ENCODE measurements at places on chromosomes 5 and 9.

DNA sequence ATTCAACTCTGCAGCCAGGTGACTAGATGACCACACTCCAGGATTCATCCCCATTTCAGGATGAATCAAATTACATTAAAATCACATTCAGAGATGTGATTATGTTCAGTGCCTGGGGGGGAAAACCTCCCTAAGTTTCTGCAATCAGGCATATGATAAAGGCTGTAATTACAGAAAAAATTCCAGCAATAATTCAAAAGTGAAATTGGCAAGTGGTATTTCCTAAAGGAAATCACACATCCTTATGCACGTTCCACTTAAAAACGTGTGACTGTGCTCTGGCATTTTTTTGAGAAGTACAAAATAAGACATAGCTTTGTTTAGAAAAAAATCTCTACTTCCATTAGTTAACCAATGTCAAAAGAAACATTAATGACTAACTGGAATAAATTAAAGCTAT, 5.3 kb downstream of the SLC24A2 start:
- no peak for DNase-seq

DNA sequence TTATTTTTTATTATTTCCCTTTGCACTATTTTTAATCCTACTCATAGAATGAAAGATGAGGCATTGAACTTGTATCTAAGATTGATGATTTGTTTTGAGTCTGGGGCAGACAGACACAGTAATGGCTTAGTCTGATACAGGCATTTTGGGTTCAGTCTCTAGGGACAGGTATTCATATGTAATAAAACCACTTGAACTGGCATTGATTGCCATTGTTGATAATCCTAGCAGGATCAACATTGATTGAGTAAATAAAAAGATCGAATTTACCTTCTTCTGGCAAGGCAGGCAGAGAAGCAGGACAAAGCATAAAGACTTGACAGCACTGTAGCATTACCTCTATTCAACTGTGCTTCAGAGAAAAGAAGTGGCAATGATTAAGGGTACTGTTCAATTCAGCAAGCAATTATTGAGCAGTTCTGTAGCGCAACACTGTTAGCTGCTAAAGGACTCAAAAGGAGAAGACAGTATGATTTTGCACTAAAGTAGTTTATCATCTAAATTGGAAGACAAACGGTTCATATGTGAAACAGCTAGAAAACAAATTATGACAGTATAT, 144.4 kb downstream of the COMMD10 start:
- DNase-seq = no peak

DNA sequence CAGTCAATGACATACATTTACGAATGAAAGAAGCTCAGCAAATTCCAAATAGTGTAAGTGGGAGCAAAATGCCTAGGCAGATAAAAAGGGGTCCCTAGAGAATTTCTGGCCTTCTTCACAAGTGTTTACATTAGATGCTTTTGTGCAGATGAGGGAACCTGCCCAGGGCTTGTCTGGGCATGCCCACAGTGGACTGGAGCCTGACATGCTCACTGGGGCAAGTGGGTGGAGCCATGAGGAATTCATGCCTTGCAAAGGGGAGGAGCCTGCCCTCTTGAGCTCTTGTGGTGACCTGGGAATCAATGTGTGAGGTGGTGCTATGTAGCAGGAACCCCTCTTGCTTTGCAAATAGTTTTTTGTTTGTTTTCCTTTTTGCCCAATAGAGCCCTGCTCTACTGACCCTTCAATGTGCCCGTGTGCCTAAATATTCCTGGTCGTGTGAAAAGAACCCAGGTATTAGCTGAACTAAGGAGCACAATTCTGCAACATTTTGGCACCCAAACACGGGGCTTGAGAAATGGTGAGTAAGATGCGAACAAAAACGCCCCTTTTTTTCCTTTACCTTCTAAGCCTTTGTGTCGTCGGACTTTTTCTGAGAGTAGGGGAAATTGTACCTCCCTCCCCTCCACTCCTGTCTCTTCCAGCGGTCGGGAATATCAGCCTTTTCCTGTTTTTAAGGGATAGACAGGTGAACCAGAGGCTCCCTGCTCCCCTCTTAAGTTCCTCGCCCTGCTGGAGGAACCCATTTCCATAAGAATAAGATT, 433.8 kb upstream of the CDH9 start:
- no peak for DNase-seq

GRCh38 chr5:124193371-124193789, 553.1 kb downstream of the ZNF608 start:
- no peak for DNase-seq

DNA sequence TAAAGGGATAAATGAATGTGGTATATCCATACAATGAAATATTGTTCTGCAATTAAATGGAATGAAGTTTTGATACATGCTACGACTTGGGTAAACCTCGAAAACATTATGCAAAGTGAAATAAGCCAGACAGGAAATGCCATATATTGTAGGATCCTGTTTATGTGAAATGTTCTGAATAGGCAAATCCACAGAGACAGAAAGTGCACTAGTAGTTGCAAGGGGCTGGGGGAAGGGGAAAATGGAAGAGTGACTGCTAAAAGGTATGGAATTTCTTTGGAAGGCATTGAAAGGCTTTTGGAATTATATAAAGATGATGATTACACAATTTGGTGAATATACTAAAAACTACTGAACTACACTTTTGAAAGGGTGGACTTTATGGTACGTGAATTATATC, 97.0 kb downstream of the FOXD1 start:
- no peak for DNase-seq

DNA sequence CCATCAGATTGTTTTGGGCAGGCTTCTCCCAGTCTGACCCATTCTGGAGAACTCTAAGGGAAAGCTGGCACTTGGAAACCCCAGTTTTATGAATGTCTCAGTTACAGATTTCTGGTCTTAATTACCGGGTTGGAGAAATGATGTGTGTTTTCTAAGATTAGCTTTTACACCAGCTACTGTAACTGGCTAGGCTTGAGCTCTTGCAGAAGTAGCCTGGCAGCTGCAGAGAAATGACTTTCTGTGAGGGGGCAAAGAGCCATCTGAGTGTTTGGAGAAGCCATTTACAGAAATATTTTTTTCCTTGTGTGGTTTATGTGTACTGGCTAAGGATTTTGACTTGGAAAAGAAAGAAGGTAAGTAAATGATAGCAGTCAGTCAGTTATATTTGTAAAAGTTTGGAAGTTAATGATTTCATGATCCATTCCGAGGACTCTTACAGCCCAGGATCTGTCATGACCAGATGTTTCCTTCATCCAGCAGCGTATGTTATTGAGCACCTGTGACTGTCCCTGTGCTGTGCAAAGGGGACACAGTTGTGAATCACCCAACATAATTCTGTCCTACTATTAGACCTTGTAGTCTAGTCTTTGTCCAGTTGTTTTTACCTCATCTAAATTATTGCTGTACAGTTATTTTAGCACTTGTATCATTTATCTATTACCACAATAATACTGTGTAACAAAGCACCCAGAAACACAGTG, 53.7 kb upstream of the GDNF start:
- DNase-seq = no peak

DNA sequence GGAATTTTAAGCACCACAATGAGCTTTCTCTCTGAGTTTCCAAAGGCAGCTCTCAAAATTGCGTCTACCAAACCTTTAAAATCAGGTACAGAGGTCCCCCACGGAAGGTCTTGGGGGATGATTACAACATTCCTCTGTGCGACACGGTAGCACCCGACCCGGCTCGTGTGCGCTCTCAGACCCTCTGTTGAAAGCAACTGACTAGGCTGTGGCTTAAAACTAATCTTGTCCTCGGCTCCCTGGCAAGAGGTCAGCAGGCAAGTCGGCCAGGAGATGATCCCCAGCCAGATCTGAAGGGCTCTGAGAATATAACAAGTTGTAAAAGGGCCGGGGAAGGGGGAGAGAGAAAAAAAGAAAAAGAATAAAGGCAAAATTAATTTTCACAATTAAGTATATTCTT, 92.6 kb upstream of the LMX1B start:
- no peak for DNase-seq

GRCh38 chr5:168914491-168914890, 335.3 kb upstream of the PANK3 start:
- no peak for DNase-seq

- DNase-seq = no peak
These were observed 1534.7 kb downstream of the EFNA5 start for GRCh38 chr5:106136061-106136460.

DNA sequence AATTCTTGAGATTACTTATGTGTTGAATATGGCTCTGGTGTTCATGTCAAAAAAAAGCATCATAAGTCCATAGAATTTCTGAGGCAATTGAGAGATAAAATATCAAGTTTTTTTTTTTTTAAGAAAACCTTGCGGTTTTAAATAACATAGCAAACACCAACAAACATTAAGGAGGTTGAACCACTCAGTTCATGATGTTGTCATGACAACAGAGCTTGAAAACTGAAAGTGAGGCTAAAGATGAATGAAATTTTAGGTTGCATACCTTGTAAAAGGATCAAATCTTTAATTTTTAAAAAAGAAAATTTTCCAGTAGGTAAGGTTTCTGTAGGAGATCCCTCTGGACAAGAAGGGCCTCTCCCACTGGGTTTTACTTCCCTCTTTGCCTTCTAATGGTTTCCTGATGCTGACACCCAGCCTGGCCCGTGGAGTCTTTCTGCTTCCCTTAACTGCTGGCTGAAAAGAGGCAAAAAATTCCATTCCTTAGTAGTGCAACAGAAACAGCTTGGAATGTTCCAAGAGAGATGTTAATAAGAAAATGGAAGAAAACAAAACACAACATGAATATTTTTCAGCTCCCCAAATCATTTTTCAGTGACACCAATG, 60.0 kb upstream of the FER start:
- DNase-seq = no peak

GRCh38 chr9:132662152-132662945, 7.4 kb downstream of the DDX31 start:
- no peak for DNase-seq

GRCh38 chr9:70105147-70105546, 61.5 kb downstream of the MAMDC2 start:
- no peak for DNase-seq

- DNase-seq = no peak
These were observed 30.7 kb upstream of the LPCAT1 start for GRCh38 chr5:1554410-1554967.

GRCh38 chr5:40679148-40679912, 385 bp upstream of the PTGER4 start:
- DNase-seq = peak; percentile 94

DNA sequence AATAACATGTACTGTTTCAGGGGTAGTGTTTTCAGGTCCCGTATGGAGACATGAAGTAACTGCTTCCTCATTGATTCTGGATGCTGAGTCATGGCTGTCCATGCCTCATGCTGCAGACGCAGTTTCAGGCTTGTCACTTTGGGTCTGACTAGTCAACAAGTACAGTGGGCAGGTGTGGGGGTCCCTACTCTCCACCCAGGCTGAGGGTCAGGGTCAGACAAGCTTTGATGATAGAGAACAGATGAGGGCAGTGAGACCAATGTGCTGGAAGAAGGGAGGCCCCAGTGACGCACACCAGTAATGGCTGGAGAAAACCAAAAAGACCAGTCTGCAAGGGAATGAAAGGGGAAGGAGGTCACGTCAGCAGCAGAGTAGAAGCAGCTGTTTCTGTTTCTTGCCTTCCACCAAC, 80.0 kb upstream of the NFIL3 start:
- no peak for DNase-seq

- no peak for DNase-seq
These were observed 47.5 kb downstream of the DAB2IP start for GRCh38 chr9:121698627-121699570.

DNA sequence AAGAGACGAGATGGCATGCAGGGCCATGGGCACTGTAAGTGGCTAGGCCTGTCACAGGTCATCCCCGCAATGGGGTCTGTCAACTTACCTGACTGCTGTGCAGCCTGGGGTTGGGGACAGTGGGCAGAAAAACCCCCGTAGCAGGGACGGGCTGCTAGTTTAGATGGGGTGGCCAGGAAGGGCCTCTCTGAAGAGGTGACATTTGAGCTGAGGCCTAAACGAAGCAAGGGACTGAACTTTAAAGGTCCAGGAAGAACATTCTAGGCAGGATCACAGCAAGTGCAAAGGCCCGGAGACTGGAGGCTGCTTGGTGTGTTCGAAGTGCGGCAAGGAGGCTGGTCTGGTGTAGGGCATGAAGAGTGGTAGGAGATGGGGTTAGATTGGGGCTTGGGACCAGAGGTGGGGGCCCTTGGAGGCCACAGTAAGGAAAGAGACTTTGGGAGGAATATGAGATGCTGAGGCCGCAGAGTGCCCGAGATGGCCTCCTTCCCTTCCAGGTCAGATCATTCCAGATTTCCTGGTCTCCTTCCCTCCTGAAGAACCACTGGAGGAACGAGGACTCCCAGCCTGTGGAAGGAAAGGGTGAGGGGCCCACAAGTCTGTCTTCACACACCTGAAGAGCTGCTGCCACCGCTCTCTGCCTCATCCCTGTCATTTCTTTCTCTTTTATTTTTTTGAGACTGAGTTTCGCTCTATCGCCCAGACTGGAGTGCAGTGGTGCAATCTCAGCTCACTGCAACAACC, 37.9 kb upstream of the SH3PXD2B start:
- no peak for DNase-seq

DNA sequence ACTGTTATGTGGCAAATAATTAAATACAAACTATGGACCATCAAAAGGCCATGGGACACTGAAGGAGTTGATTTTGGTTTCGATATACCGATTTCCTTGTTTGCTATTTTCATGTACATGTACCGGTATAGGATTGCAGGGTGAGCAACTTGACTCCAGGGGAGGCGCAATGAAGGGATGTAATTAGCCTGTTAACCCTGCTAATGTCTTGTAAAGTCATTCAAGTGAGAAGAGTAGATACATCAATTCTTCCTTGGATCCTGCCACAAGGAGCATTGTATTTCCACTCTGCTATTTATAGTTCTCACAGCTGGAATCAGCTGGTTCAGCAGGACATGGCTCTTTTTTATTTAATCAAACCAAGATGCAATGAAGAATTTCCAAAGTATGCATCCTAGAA, 102.0 kb downstream of the STK32A start:
- no peak for DNase-seq

- no peak for DNase-seq
These were observed 166.1 kb downstream of the CACNA1B start for GRCh38 chr9:138043411-138044345.

DNA sequence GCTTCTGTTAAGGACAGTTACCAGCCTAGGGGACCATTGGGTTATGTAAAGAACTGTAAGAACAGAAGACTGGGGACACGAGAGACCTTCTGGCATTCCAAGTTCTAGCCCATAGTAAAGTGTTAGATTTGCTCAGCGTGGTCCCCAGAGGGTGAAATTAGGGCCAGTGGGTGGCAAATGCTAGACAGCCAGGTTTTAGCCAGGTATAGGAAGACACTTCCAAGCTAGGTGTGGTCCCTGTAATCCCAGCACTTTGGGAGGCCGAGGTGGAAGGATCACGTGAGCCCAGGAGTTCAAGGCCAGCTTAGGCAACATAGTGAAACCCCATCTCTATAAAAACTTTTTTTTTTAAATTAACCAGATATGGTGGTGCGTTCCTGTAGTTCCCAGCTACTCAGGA, 34.3 kb downstream of the ATPSCKMT start:
- DNase-seq = no peak

DNA sequence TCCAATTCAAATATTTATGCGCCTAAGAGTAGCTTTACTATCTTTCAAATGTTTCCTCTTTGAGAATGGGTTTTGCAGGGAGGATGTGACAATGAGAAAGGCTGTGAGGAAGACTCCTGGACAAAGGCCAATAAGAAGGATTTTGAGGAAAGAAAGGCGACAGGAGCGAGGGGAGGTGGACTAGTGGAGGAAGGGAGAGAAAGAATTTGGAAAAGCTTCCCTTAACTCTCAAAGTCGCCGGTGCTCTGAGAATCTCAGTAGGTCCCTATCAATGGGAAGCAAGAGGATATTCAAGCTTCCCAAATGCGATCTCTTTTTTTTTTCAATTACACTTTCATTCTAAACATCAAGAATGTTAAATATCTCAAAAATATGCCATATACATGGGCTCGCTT, 2.8 kb upstream of the CDC20B start:
- no peak for DNase-seq

- DNase-seq = no peak
These were observed 111.9 kb downstream of the NTRK2 start for GRCh38 chr9:84781458-84781857.
